Brain (organoid and tissue), 16 donors: ENCODE measurements at places on chromosomes 3 and 15.

- peak; percentile 31 for DNase-seq
Measured at GRCh38 chr15:74869726-74870407, 3.3 kb downstream of the SCAMP2 start.

GRCh38 chr3:72657666-72658065 is 190.6 kb downstream of the SHQ1 start:
- no peak for DNase-seq

DNA sequence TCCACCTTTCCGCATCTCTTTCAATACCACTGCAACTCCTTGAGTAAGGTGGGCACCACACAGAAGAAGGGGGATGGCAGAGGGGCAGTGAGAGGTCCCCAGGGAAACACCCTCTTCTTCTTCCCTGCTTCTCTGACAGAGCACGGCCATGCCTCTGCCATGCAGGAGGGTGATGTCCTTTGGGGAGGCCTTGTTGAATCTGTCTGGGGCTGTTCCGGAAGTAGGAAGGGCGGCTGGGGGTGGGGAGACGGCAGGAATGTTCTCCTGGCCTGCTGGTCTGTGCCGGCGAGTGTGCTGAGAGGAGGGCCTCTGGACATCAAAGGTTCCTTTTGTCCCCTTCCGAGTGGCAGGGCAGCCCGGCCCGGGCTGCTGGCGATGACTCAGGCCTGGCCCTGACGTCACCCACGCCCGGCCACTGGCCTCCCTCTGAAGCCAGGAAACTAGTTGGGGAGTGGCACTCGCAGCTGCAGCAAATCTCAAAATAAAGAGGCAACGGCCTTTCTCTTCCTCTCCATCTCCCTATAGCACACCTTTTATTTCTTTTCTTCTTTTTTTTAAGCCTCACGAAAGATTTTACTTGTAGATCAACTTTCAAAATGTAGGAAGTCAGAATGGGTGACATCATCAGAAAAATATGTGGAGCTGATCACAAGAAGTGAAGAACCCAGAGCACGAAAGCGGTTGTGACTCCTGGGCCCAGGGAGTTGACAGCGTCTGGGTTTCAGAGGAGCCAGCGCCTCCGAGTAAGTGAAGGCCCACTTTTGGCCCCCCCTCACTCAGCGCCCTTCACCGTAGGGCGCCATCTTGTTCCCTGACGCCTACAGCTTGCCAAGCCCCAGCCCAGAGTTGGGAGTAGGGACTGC is at the start of gene ZBTB38:
ZBTB38 (plus strand) TSS at position 443 of the 863 bp plus-strand sequence. CDS start 73,885 bp downstream, outside the sequence.
- peak; percentile 69 for DNase-seq

DNA sequence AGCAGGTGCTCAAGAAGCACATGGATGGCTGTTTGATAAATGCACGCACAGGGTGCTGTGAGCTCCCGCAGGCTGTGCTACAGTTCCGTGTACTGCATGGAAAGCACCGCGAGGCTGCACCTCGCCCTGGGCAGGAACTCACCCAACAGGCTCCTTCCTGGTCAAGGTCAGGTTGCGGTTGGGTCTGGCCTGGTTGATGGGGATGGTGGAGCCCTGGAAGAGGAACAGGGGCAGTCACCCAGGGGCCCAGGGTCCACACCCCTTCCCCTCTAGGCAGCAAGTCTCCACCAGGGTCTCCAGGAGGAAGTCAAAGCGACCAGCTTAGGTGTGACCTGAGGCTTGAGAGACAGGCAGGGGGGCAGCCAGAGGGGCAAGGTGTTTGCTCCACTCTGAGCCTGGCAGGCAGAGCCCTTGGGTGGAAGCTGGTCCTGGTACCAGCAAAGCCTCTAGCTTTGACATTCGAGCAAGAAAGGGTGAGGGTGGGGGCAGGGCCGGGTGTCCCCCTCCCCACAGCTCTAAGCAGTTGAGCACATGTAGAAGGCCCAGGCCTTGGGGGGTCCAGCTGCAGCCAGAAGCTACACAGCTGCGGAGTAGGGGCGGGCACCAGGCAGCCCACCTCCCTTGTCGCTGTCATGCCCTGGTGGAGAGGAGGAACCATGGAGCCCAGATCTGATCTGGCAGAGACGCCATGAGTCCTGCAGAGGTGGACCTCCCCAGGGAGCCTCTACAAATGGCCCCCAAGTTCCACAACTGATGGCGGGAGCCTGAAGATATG is 46.3 kb upstream of the SLC41A3 start:
- no peak for DNase-seq

DNA sequence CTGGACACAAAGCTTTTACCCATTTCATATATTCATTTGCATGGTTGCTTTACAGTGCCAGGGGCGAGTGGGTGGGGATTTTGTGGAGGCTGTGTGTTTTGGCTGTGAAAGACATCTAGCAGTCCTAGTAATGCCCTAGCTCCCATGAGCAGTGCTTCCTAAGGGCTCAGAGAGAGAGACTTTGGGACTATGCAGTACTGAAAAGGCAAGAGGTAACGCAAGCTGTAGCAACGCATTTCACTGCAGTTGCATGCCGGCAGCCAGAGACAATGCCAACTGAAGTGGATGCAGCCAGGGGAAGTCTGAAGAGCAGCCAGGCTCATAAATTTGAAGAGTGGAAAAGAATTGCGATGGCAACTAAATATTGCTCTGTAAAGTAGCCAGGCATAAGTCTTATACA is 27.4 kb upstream of the ATP10A start:
- DNase-seq, result peak; percentile 85

DNA sequence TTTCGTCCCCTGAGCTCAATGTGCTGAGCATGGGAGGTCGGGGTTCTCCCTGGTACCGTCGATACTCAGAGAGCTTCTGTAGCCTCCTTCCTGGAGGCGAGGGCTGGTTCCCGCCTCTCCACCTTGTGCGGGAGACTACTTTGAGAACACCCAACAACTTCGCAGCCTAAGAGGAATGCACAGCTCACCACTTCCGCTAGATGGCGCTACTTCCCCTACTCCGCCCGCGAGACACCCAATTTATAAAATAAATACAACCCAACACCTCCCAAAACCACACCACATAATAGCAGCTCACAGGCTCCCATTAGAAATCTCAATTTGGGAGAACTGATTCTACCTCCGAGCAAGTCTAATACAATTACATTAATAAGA is 1.2 kb downstream of the RGMA start:
- DNase-seq, result peak; percentile 94

DNA sequence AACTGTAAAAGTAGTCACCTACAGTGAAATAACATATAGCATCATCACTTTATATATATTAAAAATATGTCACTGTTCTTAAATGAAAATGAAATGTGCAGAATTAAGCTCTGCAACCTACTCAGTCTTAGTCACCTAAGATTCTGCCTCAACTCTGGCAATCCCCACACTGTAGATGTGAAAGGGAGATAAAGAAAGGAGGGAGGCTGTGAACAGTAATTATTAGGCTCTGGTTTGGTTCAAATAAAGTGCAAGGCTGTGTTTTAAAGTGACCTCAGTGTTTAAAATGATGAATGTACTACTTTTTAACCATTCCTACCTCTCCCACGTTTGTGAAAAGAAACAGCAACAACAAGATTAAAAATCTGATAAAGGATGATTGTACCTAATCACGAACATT is 72.2 kb downstream of the ATP8B4 start:
- DNase-seq, result no peak

- DNase-seq, result peak; percentile 35
Measured at GRCh38 chr15:89187301-89187985, 33.9 kb downstream of the RLBP1 start.

DNA sequence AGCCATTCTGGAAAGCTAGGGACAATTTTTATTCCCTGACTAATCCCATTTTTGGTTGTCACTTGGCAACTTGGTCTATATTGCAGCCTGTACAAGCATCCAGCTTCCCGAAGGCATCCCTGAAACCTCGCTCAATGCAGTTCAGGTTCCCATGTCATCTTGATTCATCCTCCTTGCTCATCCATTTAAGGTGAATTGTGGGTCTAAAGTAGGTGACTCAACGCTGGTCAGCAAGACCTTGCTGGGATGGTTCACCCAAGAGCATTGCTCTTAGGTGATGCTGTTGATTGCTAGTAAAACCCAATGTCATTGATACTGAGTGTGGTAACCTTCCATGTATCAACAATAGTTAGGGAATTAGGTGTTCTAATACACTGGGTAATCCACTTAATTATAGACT is 13.1 kb upstream of the RAB8B start:
- DNase-seq, result no peak

GRCh38 chr3:58249358-58250092 is 11.9 kb downstream of the ABHD6 start:
- peak; percentile 86 for DNase-seq
